Activated T-helper 17 cell treated with anti-CD3 and anti-CD28 coated beads, Interleukin-2, amount 50 U/mL, for 72 hours (primary cell): ENCODE measurements at places on chromosomes 12 and 14. TPM values are rescaled to one million over a fixed set of nuclear protein-coding genes. Genes with fewer than 3 reads are reported as not detected.

DNA sequence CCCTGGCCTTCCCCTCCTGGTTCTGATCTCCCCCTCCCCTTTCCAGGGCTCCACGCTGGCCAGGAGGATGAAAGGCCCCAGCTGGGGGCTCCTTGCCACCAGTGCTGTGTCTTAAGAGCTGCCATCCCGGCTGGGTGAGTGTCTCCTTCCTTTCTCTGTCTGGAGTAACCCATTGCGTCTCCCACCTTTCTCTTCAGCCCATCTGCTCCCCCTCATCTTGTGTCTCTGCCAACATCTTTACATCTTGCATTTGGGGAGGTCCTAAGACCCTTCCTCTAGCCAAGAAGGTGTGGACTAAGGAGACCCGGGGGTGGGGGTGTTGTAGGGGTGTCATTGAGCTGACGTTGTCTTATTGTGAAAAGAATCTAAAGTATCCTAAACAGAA, 505 bp downstream of the BCL2L2 start:
- no peak for ATAC-seq

DNA sequence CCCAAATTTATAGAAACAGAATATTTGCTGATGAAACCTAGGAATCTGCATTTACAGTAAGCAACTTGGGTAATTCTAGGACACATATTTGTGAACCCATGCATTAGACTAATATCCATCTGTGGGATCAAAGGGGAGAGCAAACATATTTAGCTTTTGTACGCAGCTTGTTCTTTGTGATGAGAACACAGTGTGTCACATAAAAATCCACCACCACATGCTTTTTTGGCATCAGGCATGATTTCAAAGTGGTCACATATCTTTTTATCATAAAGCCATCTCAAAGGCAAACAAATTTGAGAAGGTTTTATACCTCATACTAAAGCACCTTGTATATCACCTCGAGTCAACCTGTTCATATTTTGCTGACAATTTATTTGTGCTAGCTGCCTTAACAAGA, 15.7 kb downstream of the DNAL1 start:
- no peak for ATAC-seq

GRCh38 chr12:113955109-113955970, 10.8 kb downstream of the RBM19 start:
- ATAC-seq = no peak

GRCh38 chr12:109938947-109939346, 38.9 kb downstream of the TCHP start:
- no peak for ATAC-seq

The FNTB gene
- 47.1 TPM for total RNA-seq

DNA sequence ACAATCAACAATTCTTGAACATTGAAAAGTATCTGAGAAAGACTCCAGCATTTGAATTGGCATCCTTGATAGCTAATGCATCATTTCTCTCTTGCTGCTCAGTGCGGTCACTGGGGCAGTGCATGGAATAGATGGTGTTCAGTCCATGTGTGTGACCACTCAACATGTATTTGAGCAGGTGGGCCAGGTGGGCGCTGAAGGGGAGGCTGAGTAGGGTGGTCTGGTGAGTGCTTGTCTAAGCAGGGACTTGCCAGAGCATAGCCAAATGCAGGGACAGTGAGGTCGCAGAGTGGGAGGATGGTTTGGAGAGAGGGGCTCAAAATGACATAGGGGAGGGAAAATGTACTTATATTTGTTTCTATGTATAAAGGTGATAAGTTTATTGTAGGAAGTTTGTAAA, 409.0 kb downstream of the TMEM121 start:
- ATAC-seq = no peak

DNA sequence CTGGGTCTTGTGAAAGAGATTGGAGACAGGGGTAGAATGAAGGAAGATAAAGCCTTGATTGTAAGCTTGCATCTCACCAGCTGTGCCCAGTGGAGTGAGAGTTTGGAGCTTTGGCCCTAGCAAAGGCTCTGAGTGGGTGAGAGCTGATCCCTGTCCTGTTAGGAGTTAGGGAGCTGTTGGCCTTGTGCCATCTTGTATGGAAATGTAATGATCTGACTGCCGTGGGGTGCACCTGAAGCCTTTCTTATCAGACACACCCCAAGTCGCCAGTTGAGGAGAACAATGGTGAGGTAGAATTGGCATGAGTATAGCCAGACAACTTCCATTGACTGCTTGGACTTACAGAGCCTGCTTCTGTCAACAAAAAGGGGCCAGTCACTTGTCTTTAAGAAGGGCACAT, 130.1 kb downstream of the PRKCH start:
- ATAC-seq = no peak

GRCh38 chr12:12035229-12035628, 35.5 kb upstream of the BCL2L14 start:
- no peak for ATAC-seq

The HOXC9 gene
- total RNA-seq = not detected

- ATAC-seq = no peak
Observed at GRCh38 chr12:116201908-116202307, 75.6 kb downstream of the MED13L start.

DNA sequence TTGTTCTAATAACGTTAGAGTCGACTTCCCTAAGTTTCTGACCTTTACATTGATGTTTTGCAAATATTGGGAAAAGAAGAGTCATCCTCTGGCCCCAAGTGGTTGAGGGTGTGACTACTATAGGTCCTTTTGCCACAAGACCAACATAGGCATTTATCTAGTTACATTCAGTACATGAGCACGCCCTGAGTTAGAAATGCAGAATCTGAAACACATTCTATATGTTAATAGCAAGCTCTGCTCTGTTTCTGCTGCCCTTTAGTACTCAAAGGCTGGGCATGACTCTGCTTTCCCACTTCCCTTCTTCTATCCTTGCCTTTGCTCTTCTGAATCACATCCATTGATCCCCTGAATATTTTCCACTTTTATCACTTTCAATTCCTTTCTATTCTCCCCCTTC, 115.1 kb upstream of the PTPRB start:
- no peak for ATAC-seq

The GPRC5D gene
- not detected for total RNA-seq

DNA sequence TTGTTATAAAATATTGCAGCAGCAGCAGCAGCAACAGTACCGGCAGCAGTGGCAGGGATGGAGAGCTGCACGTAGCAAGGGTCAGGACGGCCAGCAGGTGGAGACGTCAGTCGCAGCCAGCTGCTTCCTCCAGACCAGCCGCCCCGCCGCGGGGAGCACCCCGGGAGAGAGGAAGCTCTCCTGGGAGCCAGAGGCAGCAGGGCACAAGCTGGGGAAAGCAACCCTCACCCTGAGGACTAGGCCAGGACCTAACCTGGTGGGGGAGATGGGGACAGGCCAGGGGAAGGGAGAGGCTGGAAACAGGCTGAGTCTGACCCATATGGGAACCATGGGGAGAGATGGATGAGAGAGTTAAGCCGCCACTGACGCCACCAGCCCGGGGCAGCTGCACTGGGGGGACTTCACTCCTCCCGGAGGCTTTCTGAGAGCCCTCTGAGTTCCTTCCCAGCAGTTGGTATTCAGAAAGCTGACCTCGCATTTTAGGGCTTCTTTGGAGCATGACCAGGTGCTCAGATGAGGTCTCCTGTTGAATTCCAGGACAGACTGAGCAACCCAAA, 56.3 kb downstream of the SPTB start:
- ATAC-seq = peak; percentile 93

The PMCH gene
- total RNA-seq = 0.71 TPM

- ATAC-seq = no peak
Observed at GRCh38 chr12:2486796-2487195, 308.0 kb upstream of the FKBP4 start.

DNA sequence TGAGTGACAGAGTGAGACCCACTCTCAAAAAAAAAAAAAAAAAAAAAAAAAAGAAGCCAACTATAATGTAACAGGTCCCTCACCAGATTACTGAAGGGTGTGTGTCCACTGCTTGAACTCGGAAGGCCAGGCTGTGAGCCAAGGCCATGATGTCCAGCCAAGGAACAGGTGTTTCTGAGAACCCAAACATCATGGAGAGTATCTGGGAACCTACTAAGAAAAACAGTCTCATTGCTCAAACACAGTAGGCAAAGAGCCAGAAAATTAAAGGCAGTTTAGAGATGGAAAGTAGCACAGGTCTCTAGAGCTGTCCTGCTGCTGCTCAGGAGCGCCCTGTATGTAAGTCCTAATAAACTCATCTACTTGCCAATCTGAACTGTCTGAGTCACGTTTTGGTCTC, 12.5 kb upstream of the MAP4K5 start:
- ATAC-seq = no peak

- ATAC-seq = peak; percentile 98
Observed at GRCh38 chr12:13165617-13166041, 30.9 kb upstream of the EMP1 start.

DNA sequence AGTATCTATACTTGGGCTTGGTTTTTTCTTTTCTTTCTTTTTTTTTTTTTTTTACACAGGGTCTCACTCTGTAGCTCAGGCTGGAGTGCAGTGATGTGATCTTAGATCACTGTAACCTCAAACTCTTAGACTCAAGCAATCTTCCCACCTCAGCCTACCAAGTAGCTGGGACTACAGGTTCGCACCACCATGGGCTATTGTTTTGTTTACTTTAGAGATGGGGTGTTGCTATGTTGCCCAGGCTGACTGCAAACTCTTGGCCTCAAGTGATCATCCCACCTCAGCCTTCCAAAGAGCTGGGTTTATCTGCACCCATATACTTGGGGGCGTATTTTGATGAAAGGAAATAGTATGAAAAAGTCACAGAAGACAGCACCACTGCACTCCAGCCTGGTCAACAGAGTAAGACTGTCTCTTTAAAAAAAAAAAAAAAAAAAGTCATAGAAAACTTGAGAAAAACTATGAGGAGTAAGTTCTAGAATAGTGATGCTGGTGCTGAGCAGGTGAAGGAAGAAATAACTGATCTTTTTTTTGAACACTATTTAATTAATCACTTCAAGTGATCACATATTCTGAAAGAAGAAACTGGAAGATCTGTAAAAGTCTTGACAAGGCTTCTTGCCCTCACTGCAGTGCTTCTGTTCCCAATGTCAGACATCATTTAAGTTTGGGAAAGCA, 53.8 kb upstream of the NPFF start:
- ATAC-seq = peak; percentile 62

DNA sequence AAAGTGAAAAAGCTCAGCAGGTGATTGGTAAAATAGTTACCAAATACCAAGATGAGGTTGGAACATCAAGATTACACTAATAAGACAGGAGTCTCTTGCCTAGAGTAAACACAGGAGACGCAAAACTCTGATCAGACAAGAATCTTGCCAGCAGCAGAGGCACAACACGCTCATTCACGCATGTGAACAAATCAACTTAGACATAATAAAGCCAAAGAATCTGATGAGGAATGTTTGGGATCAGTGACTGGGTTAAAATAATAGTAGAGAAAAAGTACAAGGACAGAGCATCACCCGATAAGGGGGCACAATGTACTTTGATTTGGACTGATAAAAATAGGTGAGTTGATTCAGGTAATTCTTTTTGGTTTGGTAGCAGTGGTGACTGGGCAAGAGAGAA, 159.5 kb upstream of the GRIP1 start:
- ATAC-seq = no peak

The OTUB2 gene
- 11.0 TPM for total RNA-seq

The TAS2R43 gene
- total RNA-seq = 1.9 TPM

- no peak for ATAC-seq
Observed at GRCh38 chr12:127750076-127750840, 516.7 kb upstream of the TMEM132C start.

DNA sequence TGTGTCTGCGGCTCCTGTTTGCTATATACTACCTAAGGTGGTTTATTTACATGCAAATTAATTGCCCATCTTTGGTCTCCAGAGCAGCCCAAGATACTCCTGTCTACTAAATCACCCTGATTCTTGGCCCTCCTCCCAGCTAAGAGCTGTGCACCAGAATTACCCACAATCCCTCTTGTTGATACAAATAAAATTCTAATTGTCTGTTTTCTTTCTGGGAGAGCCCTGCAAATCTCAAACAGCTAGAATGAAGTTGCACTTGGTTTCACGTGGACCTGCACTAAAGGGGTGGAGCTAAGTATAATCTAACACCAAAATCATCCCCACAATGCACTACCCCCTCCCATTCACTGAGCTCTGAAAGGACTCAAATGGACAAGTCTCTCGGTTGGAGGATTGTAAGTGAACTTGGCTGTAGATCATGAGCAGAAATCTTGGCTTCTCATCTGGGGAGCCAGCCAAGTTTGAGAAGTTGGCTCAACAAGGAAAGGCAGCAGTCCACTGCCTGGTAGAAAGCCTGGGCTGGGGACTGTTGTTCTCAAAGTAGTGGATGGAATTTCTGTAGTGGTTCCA, 6.6 kb downstream of the MAX start:
- ATAC-seq = no peak

- ATAC-seq = peak; percentile 3
Observed at GRCh38 chr12:82359115-82359478, 768 bp downstream of the METTL25 start.

The SLCO1C1 gene
- not detected for total RNA-seq

- no peak for ATAC-seq
Observed at GRCh38 chr12:58341791-58342190, 400.4 kb downstream of the ATP23 start.

- ATAC-seq = no peak
Observed at GRCh38 chr12:64066776-64067175, 155.3 kb downstream of the KICS2 start.

DNA sequence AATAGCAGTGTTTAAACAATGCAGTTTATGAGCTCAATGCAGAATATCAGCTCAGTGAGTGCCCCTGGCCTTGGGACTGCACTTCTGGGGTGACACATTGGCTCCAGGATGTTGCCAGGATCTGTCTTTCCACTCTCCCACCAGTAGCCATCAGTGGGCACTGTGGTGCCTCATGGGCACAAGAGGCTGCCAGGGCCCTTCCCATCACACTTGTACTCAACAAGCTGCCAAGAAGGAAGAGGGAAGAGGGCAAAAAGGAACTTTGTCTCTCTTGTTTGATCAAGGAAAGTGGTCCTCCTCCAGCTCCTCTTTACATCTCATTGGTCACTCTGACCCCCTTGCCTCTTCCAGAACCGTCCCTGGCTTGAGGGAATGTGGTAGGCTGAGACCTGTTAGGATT, 115.9 kb downstream of the AACS start:
- ATAC-seq = no peak

- ATAC-seq = no peak
Observed at GRCh38 chr14:30894923-30895515, 20.7 kb downstream of the COCH start.

The SLC25A21 gene
- total RNA-seq = not detected

The PTGDR gene
- total RNA-seq = not detected

GRCh38 chr12:68227356-68227755, 1.7 kb upstream of the IL26 start:
- ATAC-seq = no peak

- no peak for ATAC-seq
Observed at GRCh38 chr14:56351861-56352260, 227.7 kb upstream of the TMEM260 start.

GRCh38 chr12:10661338-10661737, 12.5 kb downstream of the STYK1 start:
- ATAC-seq = no peak

The GPR162 gene
- 0.37 TPM for total RNA-seq

DNA sequence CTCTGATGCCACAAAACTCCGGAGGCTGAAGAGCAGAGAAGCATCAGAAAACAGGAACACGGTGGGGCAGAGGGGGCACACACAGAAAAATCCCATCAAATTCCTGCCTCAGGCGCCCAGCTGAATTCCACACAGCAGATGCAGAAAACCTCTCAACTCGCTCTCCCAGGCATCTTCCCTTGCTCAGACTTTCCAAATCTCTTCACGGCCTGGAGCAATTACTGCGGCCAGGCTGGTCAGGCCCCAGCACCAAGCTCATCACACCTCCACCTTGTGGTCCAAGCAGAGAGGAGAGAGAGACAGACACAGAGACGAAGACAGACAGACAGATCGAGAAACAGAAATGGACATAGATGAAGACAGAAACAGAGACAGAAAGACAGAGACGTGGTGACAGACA, 89.0 kb downstream of the NCOR2 start:
- no peak for ATAC-seq

GRCh38 chr12:110725267-110725666, 17.4 kb downstream of the PPP1CC start:
- ATAC-seq = no peak
